ENCODE measurements at places on chromosomes 3 and 15. TPM values are rescaled to one million over a fixed set of nuclear protein-coding genes. Genes with fewer than 3 reads are reported as not detected.

PLCB2 gene
- 1.7 TPM for total RNA-seq

ST8SIA2 gene
- total RNA-seq, result 0.15 TPM

ACTR8 gene
- total RNA-seq, result 26.2 TPM

TM4SF18 gene
- 54.5 TPM for total RNA-seq

ZDHHC3 gene
- total RNA-seq, result 49.5 TPM

ACKR2 gene
- total RNA-seq, result not detected

SLC27A2 gene
- total RNA-seq, result 0.18 TPM

EOMES gene
- 2.5 TPM for total RNA-seq

C2CD4A gene
- total RNA-seq, result 0.15 TPM

TMC3 gene
- total RNA-seq, result not detected

CHAC1 gene
- 15.5 TPM for total RNA-seq

RETNLB gene
- not detected for total RNA-seq

HYKK gene
- total RNA-seq, result 19.8 TPM

SLC9C1 gene
- not detected for total RNA-seq
